ENCODE measurements at places on chromosomes 11 and 22.

DNA sequence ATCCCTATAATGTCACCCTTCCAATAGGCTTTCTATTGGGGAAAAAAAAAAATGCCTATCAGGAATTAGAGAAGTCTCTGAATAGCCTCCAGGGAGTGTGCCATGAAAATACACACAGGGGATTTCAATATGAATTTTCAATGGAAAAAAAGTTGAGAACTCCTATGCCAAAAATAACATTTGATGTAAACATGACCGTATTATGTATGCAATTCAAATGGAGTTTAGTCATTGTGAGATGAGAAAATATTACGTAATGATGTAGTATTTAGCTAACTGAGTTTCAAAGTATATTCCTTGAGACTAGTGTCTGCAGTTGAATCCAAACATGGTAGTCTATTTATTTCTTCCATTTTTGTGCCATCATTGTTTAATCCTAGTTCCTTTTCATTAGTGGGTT is 182.3 kb downstream of the BLID start:
- DNase-seq, result no peak

- no peak for DNase-seq
These were observed 28.0 kb downstream of the TPST2 start for GRCh38 chr22:26561756-26562417.

- no peak for DNase-seq
These were observed 963 bp downstream of the TYMP start for GRCh38 chr22:50528682-50529415.

GRCh38 chr22:46656856-46657654 is 36.9 kb downstream of the GRAMD4 start:
- no peak for DNase-seq

- DNase-seq, result no peak
These were observed 53.4 kb upstream of the SPATA19 start for GRCh38 chr11:133898770-133899115.

DNA sequence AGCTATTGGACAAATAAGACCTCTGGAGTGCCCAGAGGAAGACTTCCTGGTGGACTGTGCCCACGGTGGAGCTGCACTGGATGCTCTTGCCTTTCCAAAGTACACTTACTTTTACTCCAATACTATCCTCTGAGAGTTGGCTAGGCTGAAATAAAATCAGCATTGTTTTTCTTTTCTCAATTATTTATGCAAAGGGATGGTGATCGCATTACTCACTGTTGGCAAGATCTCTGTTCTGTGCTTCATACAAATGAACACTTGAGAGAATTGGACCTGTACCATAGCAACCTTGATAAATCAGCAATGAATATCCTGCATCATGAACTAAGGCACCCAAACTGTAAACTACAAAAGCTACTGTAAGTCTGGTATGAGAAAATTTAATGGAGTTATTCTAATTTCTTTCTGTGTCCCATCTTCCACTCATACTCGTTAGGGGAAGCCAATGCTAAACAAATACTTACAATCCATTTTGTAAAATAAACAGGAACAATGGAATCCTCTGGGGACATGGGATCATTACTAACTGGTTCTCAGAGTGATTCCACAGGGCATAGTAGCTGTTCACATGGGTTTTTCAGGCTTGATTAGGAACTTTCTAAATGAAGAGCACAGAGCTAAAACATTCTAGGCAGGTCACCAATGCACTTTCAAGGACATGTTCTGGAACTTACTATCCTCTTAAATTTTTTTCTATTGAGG is 26.3 kb downstream of the NLRP14 start:
- peak; percentile 23 for DNase-seq

DNA sequence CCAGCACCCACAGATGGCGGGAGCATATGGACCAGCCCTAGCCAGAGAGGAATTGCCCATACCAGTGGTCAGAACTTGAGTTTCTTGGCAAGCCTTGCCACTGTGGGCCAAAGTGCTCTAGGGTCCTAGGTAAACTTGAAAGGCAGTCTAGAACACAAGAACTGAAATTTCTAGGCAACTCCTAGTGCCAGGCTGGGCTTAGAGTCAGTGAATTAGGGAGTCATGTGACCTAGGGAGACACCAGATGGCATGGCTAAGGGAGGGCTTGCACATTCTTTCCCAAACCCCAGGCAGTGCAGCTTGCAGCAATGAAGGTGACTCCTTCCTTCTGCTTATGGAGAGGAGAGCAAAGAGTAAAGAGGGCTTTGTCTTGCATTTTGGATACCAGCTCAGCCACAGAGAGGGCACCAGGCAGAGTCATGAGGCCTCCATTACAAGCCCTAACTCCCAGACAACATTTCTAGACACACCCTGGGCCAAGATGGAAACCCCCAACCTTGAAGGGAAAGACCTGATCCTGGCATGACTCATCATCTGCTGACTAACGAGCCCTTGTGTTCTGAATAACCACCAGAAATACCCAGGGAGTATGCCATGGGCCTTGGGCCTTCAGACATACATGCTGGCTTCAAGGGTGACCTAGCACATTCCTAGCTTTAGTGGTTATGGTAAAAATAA is 19.2 kb upstream of the OR56A3 start:
- DNase-seq, result no peak

DNA sequence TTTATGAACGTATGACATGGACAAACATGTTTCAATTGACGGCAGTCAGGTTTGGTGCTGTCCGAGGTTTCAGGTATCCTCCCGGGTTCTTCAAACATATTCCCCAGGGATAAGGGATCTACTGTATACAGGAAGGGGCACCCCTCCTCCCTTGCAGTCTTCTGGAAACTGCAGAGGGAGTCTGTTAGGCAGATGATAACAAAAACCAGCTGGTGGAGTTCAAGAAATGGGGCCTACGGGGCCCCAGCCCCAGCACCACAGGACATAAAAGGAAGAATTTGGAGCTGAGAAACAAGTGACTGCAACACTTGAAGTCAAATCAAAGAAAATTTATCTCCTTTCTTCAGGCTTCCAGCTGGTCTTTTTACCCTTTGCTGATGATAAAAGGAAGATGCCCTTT is 32.1 kb downstream of the SNU13 start:
- DNase-seq, result no peak

GRCh38 chr22:32725369-32725988 is 76.0 kb upstream of the TIMP3 start:
- DNase-seq, result no peak

- no peak for DNase-seq
These were observed 7.6 kb downstream of the LRRC10B start for GRCh38 chr11:61516191-61516590.

- DNase-seq, result no peak
These were observed 11.1 kb downstream of the MICAL2 start for GRCh38 chr11:12121517-12121916.

DNA sequence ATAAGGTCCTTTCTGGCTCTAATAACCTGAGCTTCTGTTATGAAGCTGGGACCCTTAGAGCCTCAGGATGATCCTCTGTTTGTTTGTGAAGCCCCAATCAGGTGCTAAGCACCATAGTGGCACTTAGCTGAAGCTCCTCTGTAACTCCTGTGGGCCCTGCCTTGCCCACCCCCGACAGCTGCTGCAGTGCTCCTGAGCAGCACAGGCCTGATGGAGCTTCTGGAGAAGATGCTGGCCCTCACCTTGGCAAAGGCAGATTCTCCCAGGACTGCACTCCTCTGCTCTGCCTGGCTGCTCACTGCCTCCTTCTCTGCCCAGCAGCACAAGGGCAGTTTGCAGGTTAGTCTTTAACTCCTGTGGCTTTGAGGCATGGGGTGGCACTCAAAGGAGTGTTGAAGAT is 19.0 kb upstream of the CCDC134 start:
- DNase-seq, result no peak

- no peak for DNase-seq
These were observed 1100.9 kb downstream of the DLG2 start for GRCh38 chr11:84526250-84526649.

DNA sequence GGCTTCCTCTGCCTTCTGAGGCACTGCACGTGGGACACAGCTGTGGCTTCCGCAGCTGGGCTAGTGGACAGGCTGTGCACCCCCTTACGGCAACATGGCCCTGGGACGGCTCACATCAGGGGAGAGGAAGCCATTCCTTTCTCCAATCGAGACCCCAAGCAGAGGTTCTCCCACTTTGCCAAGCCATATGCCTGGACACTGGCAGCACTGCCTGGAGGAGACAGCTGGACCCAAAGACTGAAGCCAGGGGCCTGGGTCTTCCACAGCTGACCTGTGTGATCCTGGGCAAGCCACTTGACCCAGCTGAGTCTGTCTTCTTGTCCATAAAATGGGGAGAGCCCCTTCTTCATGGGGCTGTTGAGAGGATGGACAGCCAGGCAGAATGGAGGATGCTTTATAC is 65.4 kb downstream of the SHISAL1 start:
- no peak for DNase-seq

DNA sequence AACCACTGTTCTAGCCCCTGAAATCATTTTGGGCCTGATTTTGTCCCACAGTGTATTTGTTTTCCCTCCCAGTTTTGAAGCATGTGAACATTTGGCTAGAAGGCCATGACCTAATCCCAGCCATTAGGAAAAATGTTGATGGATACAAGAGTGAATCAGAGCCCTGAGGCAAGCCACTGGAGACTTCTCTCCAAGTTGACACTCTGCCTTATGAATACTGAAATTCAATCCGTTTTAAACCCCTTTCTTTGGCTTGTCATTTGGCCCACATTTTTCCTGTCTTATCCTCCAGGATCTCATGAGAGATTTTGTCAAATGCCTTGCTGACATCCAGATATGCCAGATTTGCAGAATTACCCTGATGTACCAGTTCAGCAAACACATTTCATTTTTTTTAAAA is 158.8 kb downstream of the FAT3 start:
- no peak for DNase-seq

DNA sequence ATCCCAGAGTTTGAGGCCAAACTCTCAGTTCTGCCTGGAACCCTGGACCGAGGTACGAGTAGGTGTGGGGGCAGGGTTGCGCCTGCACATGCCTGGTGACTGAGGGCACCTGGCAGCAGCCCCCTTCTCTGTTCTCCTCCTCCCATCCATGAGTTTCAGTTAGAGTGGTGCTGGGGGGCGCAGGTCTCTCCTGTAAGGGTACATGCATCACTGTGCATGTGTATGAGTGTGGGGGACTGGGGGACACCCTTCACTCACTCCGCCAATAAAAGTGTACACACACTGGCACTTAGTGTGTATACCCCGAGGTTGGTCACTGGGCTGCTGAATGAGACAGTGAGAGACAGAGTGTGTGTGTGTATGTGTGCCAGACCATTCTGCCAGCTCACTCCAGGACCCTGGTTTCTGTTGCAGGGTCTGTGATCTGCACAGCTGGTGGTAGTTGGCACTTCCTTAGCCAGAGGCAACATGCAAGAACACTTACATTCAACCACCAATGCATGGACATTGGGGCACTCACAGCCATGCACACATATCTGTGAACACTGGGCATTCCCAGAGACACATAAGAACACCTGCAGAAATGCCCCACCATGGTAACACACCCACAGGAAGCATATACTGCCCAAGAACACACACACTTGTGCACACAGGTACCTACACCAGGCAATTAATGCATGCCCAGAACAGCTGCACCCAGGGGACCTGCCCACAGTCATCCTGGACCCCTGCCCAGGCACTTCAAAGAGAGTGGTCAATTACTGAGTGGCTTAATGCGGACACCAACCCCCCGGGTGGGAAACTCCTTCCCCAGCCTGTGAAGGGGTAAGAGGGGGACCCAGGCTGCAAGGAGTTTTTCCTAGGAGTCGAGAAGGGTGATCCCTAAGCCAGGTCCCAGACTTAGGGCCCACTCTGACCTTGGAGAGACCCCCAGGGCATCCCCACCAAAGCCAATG is 1.2 kb upstream of the NRXN2 start:
- DNase-seq, result no peak

DNA sequence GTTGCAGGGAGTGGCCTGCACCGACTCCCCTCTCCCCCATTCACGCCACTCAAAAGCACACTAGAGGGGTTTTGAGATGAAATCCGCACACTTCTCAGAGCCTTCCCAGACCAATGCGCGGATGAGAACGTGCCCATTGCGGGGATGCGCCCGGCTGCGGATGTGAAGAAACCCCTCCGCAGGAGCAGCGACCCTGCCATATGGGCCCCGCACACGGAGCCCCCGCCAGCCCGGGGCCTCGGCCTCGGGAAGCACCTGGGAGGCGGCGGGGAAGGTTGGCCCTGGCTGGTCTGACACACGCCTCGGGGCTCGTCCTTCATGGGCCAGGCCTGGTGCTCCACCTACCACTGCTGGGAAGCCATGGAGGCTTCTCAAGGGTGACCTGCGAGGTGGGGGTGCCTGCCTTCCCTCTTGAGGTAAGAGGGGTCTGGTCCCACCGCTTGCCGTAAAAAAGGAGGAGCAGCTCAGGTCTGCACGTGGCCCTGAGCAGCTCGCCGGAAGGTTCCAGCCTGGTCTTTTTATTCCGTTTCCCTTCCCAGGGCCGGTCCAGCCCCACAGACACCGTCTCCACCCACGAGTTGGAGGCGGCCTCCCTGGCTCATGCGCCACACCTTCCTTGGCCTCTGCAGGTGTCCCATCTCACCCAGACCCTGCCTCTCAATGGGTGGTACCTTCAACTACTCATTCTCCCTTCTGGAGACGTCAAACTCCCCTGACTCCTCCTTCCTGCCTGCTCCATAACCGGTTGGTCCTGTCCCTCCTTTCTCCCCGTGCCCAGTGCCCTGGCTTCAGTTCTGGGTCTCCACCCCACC is 39.4 kb downstream of the TRMU start:
- DNase-seq, result no peak

GRCh38 chr11:40921246-40921645 is 538.2 kb downstream of the LRRC4C start:
- no peak for DNase-seq

GRCh38 chr11:8087185-8087584 is 6.2 kb downstream of the TUB start:
- DNase-seq, result no peak

DNA sequence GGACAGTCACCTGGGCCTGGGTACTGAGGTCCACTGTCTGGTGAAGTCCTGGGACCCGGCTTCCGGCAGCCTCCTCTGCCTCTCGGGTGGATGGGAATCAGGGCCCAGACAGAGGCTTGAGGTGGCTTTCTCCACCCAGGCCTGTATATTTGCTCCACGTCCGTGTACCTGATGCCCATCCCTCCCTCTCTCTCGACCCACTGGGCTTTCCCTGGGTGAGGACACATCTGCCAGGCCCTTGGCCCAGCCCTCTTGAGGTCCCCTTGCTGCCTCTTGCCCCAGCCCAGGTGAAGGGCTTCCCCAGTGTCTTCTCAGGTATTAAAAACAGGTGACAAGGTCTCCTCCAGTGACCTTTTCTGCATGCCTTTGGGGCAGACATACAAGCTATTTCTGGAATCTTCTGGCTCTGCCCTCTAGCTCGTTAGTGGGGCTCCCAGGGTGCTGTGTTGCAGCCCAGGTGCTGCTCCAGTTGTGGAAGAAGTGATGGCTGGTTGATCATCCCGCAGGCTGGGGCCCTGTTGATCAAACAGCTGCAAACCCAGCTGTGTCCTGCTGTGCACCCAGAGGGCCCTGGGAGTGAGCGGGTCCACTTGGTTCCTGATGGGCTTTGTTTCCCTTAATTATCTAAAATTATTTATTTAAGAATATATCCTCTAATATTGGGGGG is 25.5 kb upstream of the ACR start:
- DNase-seq, result no peak

- DNase-seq, result no peak
These were observed 1.4 kb upstream of the MFNG start for GRCh38 chr22:37487571-37487970.
